GM23248 (cell line): ENCODE measurements at places on chromosomes 1 and 21.

DNA sequence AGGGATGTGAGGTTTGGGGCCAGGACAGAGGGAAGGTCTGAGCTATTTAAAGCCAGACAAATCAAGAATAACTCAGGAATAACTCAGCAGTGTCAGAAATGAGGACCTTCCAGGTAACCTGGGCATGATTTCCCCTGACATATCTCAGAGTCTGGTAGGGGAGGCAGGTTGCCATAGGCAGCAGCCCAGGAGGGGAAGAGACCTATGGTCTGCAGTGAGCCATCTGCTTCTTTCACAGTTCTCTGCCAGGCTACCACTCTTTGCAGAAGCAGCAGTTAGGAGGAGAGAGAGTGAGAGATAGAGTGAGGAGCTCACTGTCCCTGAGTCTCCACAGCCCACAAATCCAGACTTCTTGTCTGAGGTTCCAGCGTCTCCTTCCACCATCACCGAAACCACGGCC lies 6.3 kb upstream of the VSIG8 start:
- DNase-seq: no peak

- peak; percentile 73 for DNase-seq
Measured at GRCh38 chr1:227885648-227886502, 61.9 kb downstream of the WNT9A start.

DNA sequence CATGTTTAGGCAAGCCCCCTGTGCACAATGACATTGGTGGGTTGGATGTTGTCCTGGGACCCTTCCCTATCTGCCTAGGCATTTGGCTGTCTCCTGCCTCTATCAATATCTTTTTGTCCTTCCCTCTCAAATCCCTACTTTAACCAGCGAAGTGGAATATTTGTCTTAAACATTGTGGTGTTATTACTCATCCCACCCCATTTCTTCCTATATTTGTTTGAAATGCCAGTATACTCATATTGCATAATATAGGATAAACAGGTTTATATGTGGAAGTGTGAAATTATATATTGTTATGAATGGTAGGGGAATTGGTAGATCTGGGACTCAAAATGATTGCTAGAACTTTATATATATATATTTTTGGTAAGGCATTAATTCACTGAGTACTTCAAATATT lies 80.0 kb downstream of the ADGRL2 start:
- no peak for DNase-seq

DNA sequence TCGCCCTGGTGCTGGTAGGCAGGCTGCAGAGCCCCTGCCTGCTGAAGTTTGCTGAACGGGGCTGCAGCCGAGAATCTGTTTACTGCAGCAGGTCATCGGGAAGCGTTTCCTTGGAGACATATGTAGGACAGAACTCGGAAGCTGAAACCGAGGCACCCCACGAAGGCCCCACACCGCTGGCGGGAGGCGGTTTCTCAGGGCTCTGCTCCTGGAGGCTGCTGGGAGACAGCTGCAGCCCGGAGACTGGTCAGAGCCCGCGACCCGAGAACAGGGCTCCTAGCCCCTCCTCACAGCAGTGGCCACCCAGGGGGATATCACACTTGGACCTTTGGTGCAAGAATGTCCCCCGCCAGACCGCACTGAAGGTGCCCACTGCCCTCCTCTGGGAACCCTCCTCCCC lies 12.7 kb upstream of the PLCH2 start:
- DNase-seq: peak; percentile 40

- DNase-seq: peak; percentile 65
Measured at GRCh38 chr1:227449051-227449450, 114.3 kb upstream of the ZNF678 start.

DNA sequence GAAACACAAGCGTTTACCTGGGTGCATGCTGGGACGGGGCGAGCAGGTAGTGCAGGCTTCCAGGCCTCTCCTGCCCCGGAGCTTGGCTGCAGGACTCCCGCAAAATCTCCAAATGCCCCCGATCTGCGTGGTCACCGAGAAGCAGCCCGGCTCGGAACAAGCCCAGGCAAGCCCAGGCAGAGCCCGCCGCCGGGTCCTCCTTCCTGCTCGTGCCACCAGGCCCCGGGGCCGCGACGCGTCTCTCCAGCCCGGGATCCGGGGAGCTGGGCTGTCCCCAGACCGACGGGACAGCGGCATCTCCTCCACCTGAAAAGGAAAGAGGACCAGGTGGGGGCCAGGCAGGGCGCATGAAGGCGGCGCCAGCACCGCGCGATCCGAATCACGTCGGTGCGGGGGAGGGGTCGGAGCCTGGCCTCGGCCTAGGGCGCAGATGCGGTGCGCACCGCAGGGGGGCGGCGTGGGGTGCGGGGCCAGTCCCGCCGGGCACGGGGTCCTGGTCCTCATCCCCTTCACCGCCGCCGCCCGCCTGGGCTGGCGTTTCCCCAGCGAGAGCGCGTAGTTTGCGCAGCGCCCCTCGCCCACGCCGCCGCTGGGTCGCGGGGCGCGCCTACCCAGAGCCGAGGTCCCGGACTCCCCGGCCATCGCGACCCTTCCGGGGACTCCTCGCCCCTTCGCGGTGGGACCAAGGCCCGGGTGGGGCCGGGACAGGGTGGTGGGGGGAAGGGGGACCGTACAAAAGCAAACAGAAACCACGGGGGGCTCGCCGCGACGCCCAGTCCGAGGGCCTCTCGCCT lies 52.4 kb upstream of the H6PD start:
- peak; percentile 72 for DNase-seq
